ENCODE measurements at places on chromosomes 5 and 9.

DNA sequence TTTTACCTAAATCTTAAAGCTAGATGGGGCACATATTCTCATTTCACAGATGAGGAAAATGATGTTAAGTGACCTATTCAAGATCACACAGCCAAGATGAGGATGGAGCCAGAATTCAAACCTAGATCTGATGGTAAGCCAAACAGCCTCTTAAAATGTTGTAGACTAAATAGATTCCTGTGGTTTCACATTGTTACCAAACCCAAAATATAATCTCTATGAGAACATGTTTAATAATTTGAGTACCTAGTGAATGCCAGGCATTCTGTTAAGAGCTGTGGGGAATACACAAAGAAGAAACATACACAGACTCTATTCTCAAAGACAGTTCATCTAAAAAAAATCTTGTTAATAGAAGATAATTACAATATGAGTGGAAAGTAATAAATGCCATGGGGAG lies 25.2 kb downstream of the HOMER1 start:
- no peak for DNase-seq

- no peak for DNase-seq
Observed at GRCh38 chr5:167426501-167426900, 864.9 kb upstream of the WWC1 start.

- DNase-seq, result no peak
Observed at GRCh38 chr5:163190283-163190682, 247.1 kb upstream of the CCNG1 start.

- no peak for DNase-seq
Observed at GRCh38 chr5:90359073-90359920, 50.3 kb downstream of the CETN3 start.

DNA sequence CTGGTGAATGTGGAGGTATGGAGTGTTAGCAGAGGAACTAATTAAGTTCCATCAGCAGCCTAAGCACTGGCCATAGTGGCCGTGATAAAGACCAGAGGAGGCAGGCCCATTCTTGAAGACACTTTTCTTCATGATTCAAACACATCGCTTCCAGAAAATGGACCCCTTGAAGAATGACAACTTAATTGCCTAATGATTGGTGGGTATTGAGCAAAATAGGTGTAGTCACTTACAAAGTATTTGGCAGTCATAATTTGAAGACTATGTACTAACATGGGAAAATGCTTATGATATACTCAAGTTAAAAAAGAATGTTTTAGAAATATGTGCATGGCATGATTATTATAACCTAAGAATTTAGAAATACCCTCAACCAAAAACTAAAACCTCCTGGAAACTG lies 44.8 kb downstream of the MEGF10 start:
- DNase-seq, result no peak

DNA sequence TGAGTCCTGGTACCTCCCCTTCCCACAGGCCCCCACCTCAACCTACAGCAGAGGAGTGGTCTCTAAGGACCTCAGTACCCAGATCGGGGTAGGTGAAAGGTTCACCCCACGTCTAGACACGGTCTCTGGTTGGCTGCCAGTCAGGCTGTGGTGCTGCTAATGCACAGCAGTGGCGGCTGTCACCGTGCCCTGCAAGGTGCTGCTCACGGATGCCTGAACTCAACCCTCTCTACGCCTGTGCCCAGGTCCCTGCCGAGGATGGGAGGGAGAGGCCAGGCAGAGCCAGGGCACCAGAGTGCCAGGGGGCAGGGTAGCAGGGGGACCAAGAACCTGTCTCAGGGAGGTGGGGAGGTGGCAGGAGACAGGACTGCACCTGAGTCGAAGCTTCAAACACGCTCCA lies 14.3 kb downstream of the IER5L start:
- DNase-seq, result no peak

DNA sequence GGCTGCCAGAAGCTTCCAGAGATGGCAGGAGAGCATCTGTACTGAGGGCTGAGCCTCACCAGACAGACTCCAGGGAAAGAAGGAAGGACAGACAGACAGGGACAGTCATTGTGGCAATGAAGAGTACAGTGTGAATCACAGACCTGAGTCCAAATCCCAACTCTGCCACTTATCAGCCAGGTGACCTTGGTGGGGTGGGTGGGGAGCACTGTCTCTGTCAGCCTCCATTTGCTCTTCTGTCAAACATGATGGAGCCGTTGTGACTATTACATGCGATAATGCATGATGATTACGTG lies 85.9 kb upstream of the FSTL4 start:
- DNase-seq, result no peak

DNA sequence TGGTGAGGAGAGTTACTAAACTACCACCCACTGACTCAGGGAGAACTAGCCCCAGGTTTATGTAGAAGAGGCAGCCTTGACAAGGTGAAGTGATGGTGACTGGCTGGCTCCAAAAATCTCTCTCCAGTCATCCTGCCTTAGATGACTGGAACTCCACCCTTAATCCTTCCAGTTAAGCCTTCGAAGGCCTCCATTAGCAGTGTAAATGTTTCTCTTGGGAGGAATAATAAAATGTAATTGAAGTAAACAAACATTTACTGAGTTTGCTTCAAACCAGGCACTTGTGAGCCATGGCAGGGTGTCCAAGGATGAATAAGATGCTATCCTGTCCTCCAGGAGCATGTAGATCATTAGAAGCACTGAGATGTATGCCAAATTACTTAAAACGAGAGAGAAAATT lies 35.5 kb downstream of the ASTN2 start:
- no peak for DNase-seq

DNA sequence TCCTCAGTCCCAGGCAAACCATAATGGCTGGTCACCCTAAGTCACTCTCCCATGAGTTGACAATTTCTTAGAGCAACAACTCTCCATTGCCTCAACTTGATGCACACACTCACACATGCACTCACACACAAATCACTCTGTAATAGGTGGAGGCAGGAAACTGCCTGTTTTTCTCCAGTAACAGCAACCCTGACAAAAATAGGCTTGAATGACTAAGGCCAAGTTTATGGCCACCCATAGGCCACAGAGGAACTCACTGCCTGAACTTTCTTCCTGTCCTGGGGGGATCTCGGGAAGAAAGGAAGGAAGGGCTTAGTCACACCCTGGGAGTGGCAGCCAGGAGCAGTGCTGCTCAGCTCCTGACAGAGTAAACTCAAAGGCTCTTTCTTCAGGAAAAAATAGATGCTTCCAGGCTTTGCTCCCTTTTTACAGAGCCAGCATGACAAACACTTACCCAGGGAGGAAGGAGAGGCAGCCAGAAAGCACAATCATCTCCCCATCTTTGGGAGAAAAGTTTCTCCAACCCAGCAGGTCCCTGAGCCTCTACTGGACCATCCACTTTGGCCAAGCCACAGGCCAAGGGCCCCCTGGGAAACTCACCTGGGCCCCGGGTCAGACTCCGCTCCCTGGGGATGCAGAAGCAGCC lies 368 bp downstream of the SH3TC2 start:
- peak; percentile 97 for DNase-seq

DNA sequence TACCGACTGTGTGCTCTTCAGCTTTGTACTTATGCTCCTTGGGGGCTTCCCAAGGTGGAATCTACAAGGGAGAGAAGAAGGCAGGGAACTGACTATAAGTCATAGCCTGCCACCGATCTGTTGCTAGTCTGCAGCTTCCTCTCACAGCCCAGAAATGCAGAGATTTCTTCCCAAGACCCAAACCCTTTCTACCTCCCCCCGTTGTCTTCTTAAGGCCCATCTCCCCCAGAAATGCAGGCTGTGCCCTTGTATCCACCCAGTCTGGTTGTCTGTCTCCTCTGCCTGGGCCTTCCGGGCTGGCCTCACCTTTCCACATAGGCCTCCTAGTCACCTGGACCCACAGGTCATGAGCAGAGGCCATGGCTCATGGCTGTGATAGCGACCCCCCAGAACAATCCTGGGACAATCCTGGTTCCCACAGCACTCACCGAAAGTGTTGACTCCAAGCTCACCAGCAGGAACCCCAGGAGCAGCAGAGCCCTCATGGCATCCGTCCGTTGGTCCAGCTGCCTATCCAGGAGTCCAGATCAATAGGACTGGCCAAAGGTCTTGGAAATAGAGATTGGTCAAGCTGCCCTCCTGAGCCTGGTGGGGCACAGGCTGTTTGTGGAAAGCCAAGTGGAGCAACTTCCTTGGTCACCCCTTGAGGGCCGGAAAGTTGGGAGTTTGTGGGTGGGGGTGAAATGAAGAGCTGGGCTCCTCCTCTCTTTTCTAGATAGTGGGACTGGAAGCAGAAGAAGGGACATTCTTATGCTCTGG lies at the start of gene F12:
F12 (minus strand) TSS at position 522 of the 759 bp plus-strand sequence; CDS start at position 485, 37 bp downstream.
- no peak for DNase-seq

GRCh38 chr5:173800340-173800739 lies 87.8 kb upstream of the CPEB4 start:
- peak; percentile 22 for DNase-seq

DNA sequence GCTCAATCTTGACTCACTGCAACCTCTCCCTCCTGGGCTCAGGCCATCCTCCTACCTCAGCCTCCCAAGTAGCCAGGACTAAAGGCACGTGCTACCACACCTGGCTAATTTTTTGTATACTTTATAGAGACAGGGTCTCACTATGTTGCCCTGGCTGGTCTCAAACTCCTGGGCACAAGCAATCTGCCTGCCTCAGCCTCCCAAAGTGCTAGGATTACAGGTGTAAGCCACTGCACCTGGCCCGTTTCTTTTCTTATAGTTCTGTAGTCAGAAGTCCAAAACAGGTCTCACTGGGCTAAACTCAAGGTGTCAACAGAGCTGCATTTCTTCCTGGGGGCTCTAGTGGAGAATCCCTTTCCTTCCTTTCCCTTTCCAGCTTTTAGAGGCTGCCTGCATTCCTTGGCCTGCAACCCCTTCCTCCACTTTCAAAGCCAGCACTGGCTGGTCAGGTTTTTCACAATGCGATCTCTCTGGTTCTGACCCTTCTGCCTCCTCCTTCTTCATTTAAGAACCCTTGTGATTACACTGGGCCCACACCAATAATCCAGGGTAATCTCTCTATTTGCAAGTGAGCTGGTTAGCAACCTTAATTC lies 16.3 kb downstream of the IRF1 start:
- DNase-seq, result no peak

DNA sequence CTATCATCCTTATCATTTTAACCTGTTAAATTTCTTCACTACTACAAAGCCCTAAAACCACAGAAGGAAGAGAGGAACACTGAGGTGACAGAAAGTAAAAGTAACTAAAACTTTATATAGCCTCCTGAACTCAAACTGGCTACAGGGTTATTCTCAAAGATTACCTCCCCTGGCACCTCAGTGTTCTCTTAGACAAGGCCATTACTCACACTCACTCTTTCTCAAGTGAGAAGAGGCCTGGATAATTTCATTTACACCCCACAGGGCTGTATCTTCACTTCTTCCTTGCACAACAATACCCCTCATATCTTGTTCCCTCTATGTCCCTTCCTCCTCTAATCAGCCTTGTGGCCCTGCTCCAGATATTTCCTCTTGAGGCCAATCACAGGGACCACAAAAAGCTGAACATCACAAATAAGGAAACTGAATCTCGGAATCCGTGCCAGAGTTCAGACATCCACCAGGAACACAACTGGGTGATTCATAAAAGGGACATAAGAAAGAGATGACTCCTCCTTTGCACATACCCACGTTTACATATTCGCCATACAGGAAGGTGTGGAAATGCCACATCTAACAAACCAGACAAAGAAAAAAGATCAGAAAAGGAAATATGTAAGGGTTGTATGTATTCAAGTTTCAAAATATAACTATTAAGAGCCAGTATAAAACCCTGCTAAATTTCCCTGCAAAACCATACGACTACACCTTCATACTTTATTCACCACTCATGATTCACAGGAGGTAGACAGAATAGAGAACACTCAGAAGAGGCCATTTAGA lies 1.7 kb upstream of the KLHL3 start:
- DNase-seq, result no peak

- DNase-seq, result no peak
Observed at GRCh38 chr9:69120380-69121154, 53.5 kb upstream of the TJP2 start.

- DNase-seq, result no peak
Observed at GRCh38 chr9:101787891-101788290, 49.4 kb upstream of the GRIN3A start.

- peak; percentile 17 for DNase-seq
Observed at GRCh38 chr5:138725818-138726416, 27.3 kb upstream of the CTNNA1 start.

- peak; percentile 70 for DNase-seq
Observed at GRCh38 chr9:134065612-134066419, 2.0 kb downstream of the BRD3 start.

- no peak for DNase-seq
Observed at GRCh38 chr9:72906810-72907209, 46.0 kb downstream of the ALDH1A1 start.

- no peak for DNase-seq
Observed at GRCh38 chr5:125578551-125578950, 832.1 kb upstream of the ZNF608 start.

GRCh38 chr9:77251050-77251449 lies 73.7 kb downstream of the VPS13A start:
- no peak for DNase-seq

DNA sequence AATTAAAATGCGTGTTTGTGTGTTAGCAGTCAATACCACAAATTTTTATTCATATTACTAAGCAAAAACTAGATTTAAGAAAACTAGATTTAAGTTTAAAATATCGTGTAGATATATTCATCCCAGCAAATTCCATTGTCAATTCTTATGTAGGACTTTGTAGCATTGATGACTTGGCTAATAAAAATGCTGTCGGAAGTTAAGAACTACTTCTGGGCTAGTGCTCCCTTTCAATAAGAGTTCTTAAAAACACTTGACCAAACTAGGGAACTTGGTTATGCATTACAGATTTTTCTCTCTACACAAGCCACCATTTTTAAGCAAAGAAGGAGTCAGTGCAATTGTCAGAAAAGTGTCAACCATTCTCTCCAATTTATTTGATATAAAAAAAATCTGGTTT lies 68.7 kb upstream of the RAD23B start:
- no peak for DNase-seq

- DNase-seq, result no peak
Observed at GRCh38 chr5:102759700-102760099, 4.6 kb downstream of the PAM start.

GRCh38 chr5:13910201-13910600 lies 34.3 kb downstream of the DNAH5 start:
- DNase-seq, result no peak

GRCh38 chr5:167356374-167356773 lies 935.1 kb upstream of the WWC1 start:
- DNase-seq, result no peak

DNA sequence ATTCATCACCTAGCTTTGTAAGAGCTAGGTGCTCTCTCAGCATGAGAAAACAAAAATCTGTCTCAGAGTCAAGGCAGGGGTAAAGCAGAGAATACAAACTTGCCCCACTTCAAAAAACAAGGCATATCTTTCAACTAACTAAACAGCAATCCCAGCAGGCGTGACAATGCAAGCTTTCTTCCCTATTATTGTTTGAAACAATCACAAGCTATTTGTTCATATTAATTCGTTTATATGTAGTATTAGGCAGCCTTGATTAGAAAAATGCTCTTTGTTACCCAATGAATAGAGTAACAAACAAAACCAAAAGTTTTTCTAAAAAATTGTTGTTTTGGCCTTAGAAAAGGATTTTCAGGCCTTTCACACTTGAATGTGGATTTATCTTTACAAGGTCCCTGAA lies 71.1 kb downstream of the LPAR1 start:
- no peak for DNase-seq

All from HFFc6 (cell line).